ENCODE measurements at places on chromosomes 11 and 22. TPM values are rescaled to one million over a fixed set of nuclear protein-coding genes. Genes with fewer than 3 reads are reported as not detected.

Gene IFITM1
- 545 TPM for total RNA-seq

Gene OPCML
- not detected for total RNA-seq

Gene ROBO4
- 0.80 TPM for total RNA-seq

Gene GLB1L2
- total RNA-seq: 0.13 TPM

Gene KCNJ1
- total RNA-seq: not detected

Gene ASPHD2
- total RNA-seq: 5.5 TPM

Gene GAL3ST3
- 0.91 TPM for total RNA-seq

Gene BCL2L13
- total RNA-seq: 43.0 TPM

Gene PRDM11
- 1.6 TPM for total RNA-seq

Gene CRYBB3
- not detected for total RNA-seq

Gene CRYBA4
- not detected for total RNA-seq

Gene C22orf42
- total RNA-seq: not detected

Gene SLC17A6
- not detected for total RNA-seq

Gene APOL4
- 0.24 TPM for total RNA-seq

Gene PNPLA3
- total RNA-seq: 2.1 TPM

Gene OR52N2
- not detected for total RNA-seq

Gene OR51B2
- not detected for total RNA-seq

Gene SCGB1A1
- not detected for total RNA-seq

Gene BTBD18
- total RNA-seq: not detected

Gene TRIM49
- not detected for total RNA-seq

Gene CALCA
- total RNA-seq: not detected

Gene KIRREL3
- total RNA-seq: not detected

Gene RHOD
- 19.4 TPM for total RNA-seq

Gene AHNAK
- total RNA-seq: 261 TPM

Gene RBMXL2
- total RNA-seq: not detected

Gene VWCE
- total RNA-seq: 2.6 TPM

Gene PGA4
- not detected for total RNA-seq

Gene OR51B4
- total RNA-seq: not detected

Gene NTM
- 61.4 TPM for total RNA-seq

Gene CNGA4
- 0.16 TPM for total RNA-seq

Gene SLC15A3
- total RNA-seq: 9.2 TPM

Gene UCP2
- 2.1 TPM for total RNA-seq

Gene C11orf86
- not detected for total RNA-seq

Gene SPDYC
- not detected for total RNA-seq

Gene CCDC116
- 0.16 TPM for total RNA-seq

Gene LMO2
- 2.2 TPM for total RNA-seq

Gene KCTD14
- total RNA-seq: 2.0 TPM

Gene OR8D4
- total RNA-seq: not detected

Gene RDX
- 46.8 TPM for total RNA-seq

Gene TNNT3
- 12.1 TPM for total RNA-seq

Gene OR5T1
- not detected for total RNA-seq

All from epithelial cell of alveolus of lung (primary cell).